A172 (cell line): ENCODE measurements at places on chromosomes 16 and 17. TPM values are rescaled to one million over a fixed set of nuclear protein-coding genes. Genes with fewer than 3 reads are reported as not detected.

- DNase-seq: no peak
These were observed 70.2 kb upstream of the NETO2 start for GRCh38 chr16:47213761-47214440.

GRCh38 chr16:86930001-86930400, 351.7 kb downstream of the FOXL1 start:
- DNase-seq: peak; percentile 76

DNA sequence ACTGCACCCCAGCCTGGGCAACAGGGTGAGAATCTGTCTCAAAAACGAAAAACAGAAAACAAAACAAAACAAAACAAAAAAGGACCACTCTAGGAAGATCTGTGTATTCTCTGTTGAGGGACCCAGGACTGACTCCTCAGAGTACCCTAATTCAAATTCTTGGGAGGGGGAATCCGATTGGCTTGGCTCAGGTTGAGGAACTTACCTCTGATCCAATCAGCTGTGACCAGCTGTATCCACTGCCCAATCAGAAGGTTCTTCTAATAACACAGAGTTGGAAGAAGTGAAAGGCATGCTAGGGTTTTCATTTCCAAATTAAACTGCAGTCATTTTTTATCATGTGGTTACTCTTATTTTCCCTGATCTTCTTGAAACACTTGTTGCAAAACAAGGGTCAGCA, 105.9 kb upstream of the CACNG3 start:
- DNase-seq: no peak

GRCh38 chr16:88705076-88705684, 1.0 kb downstream of the RNF166 start:
- DNase-seq: no peak

- DNase-seq: no peak
These were observed 140.7 kb downstream of the XYLT1 start for GRCh38 chr16:17330044-17330443.

Gene TEKT5
- not detected in 2 replicates for total RNA-seq

Gene TMC8
- 0.02 and 0.05 TPM in 2 replicates for total RNA-seq

- no peak for DNase-seq
These were observed 73.6 kb downstream of the SOCS1 start for GRCh38 chr16:11182411-11182810.

GRCh38 chr16:23279721-23280153, 22.4 kb upstream of the SCNN1B start:
- no peak for DNase-seq

DNA sequence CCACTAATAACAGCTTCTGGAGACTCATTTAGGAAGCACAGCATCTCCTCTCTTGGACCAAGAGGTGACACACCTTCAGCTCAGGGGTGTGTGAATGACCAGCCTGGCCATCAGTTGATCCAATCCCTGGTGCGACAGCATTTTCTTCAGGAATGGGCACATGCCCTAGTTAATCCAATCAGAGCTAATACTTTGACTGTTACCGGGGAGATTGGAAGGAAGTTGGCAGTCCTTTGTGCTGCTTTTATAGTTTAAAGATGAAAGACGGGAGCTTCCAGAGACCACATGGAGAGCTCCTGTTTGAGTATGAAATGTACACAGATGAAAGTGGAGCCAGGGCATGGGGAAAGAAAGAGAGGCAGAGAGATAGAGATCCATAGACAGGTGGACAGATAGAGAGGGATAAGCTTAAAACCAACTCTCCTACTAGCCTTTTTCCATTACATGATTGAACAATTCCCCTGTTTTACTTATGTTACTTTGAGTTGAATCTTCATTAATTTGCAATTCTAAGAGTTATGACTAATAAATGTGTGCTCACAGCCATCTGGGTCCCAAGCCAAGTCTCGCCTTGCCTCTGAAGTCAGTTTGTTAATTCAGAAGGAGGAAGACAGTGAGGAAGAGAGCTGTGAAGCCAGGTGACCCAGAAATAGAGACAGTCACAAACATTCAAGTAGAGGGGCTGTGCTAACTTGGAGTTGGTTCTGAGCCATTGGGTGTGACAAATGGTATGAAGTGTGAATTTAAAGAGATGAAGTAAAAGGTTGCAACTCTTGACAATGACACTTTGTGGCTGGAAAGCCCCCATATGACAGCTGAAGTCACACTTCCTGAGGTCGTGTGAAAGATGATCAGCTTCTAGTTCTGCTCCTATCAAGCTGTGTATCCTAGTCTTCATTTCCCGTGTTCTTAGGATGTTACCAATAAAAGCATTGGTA, 120.0 kb upstream of the GOT2 start:
- peak; percentile 31 for DNase-seq

Gene METTL26
- total RNA-seq: 126 and 150 TPM in 2 replicates

DNA sequence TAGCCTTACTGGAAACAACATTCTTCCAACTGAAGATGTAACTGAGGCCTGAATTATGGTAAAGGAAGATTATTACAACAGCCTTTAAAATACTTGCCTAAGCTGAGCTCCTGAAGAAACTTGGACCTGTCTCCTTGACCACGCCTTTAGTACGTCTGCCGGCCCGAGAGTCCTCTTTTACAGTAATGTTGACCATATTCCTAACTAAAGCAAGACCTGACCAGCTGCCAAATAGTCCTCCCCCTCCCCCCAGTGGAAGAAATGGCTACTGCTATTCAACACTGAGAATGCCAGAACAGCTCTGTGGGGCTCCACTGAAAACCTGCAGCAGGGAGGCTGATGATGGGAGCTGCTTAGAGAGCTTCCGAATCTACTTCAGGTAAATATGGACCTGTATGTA, 12.6 kb upstream of the FOXJ1 start:
- no peak for DNase-seq

DNA sequence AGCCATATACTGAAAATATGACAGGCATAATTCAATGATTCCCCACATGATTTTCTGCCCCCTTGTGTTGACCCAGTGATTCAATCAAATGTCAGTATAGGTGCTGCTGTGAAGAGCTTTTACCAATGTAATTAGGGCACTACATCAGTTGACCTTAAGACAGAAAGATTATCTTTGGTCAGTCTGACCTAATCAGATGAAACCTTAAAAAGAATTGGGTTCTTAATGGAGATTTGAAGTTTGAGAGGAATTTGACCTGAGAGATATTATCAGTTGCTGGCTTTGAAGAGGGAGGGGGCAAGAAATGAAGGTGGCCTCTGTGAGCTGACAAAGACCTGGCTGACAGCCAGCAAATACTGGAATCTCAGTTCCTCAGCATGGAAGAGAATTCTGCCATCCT, 358.7 kb upstream of the CA10 start:
- DNase-seq: no peak

DNA sequence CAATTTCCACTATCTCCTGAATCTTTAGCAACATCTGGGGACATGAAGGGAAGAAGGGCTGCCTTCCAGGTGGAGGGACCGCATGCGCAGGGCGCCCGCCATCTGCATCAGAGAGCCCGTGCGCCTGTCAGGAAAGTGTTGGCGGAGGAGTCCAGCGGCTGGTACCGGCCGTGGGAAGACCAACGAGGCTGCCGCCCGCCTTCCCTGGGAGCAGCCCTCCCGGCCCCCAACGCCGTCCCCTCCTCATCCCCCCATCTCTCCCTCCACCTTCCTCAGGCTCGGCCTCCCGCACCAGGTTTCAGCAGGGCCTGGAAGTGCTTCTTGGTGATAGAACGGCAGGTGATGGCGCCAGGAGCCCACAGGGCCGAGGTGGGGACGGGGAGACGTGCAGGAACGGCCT, 8.8 kb downstream of the CLCN7 start:
- no peak for DNase-seq

Gene CD79B
- total RNA-seq: 0.10 and 0.72 TPM in 2 replicates

DNA sequence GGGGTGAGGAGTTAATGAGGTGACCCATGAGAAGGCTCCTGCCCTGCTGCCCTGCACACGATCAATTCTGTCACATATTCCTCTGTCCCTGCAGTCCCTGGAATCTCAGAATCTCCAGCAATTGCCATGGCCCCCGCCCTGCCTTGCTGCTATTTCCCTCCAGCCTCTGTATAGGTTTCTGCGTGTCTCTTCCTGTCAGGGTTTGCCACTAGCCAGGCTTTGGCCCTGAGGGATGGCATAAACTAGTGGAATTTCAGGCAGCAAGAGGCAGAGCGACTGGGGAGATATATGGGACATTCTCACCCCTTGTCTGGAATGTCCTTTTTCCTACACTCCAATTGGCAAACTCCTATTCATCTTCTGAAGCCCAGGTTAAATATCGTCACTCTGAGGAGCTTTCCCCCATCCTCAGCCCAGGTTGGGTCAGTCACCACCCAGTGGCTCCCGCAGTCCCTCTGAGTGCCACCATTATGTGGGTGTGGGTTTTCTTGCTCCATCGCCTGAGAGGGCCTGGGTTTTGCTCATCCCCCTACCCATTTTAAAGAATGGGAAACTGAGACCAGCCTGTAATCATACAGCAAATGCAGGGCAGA, 15.5 kb upstream of the NATD1 start:
- no peak for DNase-seq

- DNase-seq: no peak
These were observed 5.5 kb downstream of the CCDC42 start for GRCh38 chr17:8739097-8739496.

Gene PTX4
- not detected in 2 replicates for total RNA-seq

- no peak for DNase-seq
These were observed 44.2 kb upstream of the CIBAR2 start for GRCh38 chr16:85156440-85156839.

Gene CDH3
- 0.07 and 0.34 TPM in 2 replicates for total RNA-seq

Gene RAB34
- total RNA-seq: 246 and 286 TPM in 2 replicates

DNA sequence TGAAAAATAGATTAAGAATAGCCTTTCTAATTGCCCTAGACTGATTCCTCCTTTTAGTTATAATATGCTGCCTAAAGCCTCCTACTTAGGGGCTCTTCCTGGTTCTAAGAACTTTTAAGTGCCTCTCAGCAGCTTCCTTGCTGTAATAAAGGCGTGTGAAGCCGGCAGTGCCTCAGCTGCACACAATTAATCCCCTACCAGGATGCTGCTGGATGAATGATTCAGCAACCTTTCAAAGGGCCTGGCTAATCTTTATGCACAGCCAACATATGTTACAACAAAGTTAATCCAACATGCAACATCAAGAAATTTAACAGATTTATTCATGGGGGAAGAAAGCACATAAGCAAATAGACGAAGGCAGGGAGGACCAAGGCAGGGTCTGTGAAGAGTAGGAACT, 145.2 kb downstream of the PMP22 start:
- DNase-seq: no peak

DNA sequence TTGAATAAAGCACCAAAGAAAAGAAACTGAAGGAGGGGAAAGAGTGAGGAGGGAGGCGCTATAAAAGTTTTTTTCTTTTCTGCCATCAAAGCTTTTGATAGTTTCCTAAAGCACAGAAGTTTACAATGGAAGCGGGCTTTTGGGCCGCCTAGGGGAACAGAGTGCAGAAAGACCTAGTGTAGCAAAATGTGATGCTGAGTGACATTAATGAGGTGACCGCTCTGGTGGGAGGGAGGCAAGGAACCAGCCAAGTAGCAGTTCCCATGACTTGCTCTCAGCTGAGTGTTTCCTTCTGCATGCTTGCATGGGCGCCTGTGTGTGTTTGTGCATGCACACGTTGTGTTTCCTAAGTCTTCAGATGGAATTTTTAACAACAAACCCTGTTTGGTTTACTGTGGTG, 15.5 kb downstream of the MSI2 start:
- DNase-seq: no peak

Gene MPG
- total RNA-seq: 144 TPM in 2 replicates

Gene CCL23
- not detected in 2 replicates for total RNA-seq

DNA sequence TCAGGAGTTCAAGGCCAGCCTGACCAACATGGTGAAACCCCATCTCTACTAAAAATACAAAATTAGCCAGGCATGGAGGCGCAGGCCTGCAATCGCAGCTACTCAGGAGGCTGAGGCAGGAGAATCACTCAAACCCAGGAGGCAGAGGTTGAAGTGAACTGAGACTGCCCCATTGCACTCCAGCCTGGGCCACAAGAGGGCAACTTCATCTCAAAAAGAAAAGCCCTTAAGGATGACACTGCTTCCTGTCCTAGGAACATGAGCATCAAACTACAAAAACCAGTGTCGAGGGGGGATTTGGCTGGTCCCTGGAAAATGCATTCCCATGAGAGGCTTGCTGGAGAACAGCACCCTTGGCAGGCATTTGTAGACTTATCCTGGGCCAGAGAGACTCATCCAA, 449.5 kb upstream of the PSMD7 start:
- no peak for DNase-seq

- DNase-seq: no peak
These were observed 6.5 kb downstream of the EIF1 start for GRCh38 chr17:41695134-41695661.

- DNase-seq: no peak
These were observed 100.6 kb downstream of the ZNF423 start for GRCh38 chr16:49755313-49755620.

GRCh38 chr17:31842195-31843069, 16.6 kb downstream of the COPRS start:
- DNase-seq: peak; percentile 73

DNA sequence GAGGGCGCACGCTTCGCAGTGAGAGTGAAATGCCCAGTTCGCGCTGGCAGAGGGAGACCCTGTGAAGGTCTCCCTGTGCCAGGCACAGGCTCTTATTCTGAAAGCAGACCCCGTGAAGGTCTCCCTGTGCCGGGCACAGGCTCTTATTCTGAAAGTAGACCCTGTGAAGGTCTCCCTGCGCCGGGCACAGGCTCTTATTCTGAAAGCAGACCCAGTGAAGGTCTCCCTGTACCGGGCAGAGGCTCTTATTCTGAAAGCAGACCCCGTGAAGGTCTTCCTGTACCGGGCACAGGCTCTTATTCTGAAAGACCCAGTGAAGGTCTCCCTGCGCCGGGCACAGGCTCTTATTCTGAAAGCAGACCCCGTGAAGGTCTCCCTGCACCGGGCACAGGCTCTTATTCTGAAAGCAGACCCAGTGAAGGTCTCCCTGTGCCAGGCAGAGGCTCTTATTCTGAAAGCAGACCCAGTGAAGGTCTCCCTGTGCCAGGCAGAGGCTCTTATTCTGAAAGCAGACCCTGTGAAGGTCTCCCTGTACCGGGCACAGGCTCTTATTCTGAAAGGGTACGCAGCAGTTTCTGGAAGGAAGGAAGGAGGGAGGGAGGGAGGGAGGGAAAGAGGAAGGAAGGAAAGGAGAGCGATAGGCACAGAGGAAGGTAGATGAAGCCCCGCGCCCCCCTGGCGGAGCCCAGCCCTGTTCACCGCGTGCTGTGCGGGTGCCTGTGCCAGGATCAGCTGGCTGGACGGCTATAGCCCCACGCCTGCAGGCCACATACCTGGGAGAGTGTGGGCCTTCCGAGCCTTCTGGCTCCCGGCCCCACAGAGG, 55.3 kb downstream of the WDR45B start:
- peak; percentile 67 for DNase-seq

DNA sequence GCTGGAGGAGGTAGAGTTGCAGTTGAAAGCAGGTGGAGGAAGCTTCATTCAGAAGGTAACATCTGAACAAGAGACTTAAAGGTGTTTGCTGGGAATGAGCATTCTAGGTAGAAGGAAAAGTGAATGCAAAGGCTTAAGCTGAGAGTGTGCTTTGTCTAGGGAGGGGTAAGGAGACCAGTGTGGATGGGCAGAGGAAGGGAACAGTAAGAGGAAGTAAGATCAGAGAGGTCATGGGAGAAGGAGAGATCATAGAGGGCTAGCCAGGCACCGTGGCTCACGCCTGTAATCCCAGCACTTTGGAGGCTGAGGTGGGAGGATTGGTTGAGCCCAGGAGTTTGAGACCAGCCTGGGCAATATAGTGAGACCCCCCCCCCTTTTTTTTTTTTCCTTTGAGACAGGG, 3.3 kb downstream of the STX4 start:
- DNase-seq: no peak
